ENCODE measurements at places on chromosomes 6 and 20.
A peak's percentile ranks its signal among the peaks of the same experiment; 100 is the strongest.

- DNase-seq: no peak
Observed at GRCh38 chr6:5102267-5102970, 17.3 kb downstream of the PPP1R3G start.

DNA sequence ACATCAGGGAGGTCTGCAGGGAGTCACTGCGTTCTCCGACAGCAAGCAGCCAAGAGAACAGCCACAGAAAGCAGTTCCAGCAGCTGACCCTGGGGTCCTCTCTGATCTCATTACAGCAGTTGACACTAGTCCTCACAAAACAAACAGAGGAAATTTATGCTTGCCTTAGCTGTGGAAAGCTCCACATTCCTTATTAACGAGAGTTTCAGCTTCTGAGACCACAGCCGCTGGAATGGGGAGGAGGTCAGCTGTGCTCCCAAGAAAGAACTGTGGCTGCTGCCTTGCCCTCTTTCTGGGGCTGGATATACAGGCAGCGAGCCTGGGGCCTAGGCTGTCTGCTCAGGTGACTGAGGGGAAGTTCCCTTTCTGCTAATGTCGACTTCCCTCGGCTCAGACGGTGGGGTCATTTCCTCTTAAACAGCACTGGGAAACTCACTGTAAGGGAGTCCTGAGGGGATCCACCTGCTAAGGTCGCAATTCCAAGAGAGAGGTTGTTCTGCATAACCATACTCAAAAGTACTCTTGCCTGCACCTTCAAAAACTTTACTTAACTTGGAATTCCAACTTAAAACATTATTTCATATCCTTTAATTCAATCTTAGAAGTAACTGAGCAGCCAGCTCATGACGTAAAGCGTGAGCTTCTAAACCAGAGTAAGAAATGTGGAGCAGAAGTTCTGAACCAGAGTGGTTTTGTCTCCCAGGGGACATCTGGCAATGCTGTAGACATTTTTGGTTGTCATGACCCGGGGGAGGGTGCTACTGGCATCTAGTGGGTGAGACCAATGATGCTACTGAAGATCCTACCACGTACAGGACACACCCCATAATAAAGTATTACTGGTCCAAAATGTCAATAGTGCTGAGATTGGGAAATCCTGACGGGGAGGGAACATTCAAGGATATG lies 80.3 kb downstream of the BACH2 start:
- DNase-seq: no peak

GRCh38 chr20:15256676-15257568 lies 919.5 kb upstream of the FLRT3 start:
- DNase-seq: no peak

DNA sequence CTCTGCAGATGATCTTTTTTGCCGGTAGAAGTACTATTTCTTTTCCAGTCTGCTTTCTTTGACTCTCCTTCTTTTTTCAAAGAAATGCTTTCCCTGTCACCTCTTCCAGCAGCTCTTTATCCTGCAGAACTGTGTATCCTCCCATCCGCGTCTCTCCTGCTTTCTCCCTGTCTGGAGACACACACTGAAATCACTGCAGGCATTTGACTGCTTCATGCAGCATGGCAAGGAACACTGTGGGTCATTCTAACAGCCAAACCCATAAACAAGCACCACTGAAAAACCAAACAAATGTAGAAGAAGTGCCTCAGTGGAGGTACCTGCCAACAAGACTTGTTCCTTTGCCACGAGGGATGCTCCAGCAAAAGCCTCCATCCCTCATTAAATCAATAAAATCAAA lies 403.7 kb upstream of the CITED2 start:
- no peak for DNase-seq

- DNase-seq: peak; percentile 32
Observed at GRCh38 chr20:17570347-17571152, 675 bp downstream of the DSTN start.

DNA sequence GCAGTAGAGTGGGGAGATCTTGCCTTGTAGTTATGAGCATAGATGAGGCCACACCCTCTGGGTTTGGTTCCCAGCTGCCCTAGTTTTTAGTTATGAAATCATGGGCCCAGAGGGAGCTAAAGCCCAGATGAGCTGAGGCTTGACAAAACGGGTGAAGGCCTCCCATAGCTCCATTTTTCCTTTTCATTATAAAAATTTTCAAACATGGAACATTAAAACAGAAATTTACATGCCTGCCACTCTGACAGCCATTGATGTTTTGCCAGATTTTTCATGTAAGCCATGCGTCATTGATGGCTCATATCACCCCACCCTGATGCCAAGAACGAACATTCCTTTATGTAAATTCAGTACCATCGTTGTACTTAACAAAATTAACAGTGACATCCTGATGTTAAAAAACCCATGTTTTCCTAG lies 67.9 kb downstream of the IGF2R start:
- no peak for DNase-seq

- no peak for DNase-seq
Observed at GRCh38 chr6:12423832-12424231, 133.7 kb downstream of the EDN1 start.

DNA sequence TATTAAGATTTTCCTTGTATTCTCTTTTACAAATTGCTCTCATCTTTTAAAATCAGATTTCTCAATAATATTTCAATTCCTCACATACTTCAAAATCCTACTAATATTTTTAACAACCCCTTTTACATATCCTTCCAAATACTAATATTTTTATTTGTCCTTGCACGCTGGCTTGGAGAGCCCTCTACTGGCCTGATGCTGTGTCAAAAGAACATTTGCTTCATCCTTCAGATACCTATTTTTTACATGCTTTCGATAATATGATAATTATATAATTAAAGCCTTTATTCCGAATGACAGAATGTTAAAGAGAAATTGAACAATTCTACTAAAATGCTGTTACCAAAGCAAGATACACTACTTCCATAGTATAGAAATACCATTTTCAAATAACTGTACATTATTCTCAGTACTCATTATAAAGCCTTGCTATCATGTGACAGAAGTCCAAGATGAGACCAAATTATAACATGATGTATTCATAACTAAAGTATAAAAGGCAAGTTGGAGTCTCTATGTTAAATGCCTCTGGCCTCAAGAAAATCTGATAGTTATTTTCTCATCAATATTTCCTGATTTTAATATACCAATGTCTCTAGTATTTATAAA lies 39.0 kb upstream of the PLN start:
- DNase-seq: peak; percentile 23

- DNase-seq: no peak
Observed at GRCh38 chr20:34953960-34954359, 1.6 kb downstream of the GSS start.

- DNase-seq: peak; percentile 47
Observed at GRCh38 chr6:2818593-2818992, 23.1 kb downstream of the SERPINB1 start.

GRCh38 chr6:160973311-160974250 lies 18.0 kb upstream of the MAP3K4 start:
- DNase-seq: no peak

DNA sequence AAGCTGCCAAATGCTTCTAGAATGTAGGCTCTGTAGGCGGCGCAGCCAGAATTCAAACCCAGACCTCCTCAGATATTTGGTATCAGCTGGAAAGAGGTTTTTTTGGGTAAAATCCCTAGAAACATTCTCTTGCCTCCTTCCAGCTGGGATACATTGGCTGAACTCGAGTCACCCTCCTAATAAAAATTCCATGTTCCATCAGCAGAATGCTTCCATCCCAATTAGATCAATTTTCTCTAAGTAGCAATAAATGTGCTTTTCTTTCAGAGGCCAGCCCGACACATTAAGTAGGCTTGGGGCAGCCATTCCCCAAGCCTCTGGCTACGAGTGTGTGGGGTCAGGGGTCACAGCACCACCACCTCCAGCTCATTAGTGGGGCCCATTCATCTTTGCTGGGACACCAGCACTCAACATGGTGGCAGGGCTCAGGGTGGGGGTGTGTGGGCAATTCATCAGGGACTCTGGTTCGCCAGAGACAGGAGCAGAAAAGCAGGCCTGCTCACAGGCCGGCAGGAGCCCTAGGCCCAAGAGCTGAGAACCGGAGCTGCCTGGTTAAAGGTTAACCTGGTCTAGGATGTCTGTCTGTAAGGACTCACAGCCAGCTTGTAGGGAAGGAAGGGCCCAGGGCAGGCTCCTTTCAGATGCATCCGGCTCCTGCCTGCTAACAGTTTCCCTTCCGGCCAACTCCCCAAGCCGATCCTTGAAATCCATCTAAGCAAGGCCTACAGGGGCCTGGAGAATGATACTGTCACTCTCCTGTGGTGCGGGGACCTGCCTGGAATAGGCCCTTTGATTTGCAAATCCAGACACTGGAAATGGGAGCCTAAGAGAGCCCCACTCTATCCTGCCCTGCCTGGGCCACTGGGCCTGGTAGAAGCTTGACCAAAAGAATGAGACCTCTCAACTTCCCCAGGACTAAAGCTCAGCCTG lies 159.1 kb upstream of the TOP1 start:
- DNase-seq: no peak

GRCh38 chr6:106973836-106974335 lies 643 bp downstream of the CD24 start:
- DNase-seq: no peak

DNA sequence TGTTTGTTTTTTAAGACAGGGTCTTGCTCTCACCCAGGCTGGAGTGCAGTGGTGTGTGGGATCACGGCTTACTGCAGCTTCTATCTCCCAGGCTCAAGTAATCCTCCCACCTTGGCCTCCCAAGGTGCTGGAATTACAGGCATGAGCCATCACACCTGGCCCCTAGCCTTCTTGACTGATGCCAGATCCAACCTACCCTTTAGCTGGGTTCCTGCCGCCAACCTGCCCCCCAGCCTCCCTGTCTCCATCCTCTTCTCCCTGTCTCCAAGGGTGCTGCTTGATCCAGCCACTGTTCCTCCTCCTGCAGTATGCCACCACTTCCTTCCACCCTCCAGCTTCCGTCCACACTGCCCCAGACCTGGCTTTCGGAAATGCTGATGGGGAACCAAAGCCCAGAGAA lies 3.2 kb upstream of the C20orf144 start:
- no peak for DNase-seq

GRCh38 chr6:139654888-139655782 lies 280.7 kb upstream of the CITED2 start:
- DNase-seq: no peak

GRCh38 chr6:107616775-107617174 lies 126.9 kb downstream of the SOBP start:
- no peak for DNase-seq

GRCh38 chr20:52104546-52105441 lies 86.8 kb downstream of the ZFP64 start:
- no peak for DNase-seq

DNA sequence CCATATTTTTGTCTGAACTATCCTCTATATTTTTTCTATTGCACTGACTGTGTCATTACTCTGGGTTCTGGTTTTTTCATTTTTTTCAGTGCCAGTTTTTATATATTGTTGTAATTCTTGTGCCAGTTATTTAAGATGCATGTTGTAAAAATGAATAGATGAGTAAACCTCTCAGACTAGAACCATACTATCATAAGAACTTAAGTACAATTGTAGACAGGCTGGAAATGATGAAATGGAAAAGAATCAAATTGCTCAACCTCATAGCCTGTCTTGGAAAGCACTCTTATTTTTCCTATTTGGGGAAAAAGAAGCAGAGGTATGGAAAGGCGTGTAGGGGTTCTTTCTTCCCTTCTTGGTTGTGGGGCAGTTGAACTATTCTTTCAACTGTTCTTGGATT lies 30.2 kb downstream of the PANK2 start:
- no peak for DNase-seq

DNA sequence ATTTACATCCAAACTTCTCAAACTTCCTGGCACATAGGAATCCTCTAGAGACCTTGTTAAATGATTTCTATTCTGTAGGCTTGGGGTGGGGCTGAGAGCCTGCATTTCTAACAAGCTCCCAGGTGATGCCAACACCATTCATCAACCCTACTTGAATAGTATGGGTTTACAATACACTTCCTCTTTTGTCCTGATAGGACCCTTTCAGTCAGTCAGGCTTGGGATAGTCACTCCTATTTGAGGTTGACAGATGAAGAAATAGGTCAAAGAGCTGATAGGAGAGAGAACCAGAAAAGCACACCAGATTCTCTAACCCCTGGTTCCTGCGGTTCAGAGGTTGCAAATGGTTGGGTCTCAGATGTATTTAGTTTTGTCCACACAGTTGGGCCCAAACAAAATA lies 273.4 kb downstream of the TSHZ2 start:
- DNase-seq: no peak

DNA sequence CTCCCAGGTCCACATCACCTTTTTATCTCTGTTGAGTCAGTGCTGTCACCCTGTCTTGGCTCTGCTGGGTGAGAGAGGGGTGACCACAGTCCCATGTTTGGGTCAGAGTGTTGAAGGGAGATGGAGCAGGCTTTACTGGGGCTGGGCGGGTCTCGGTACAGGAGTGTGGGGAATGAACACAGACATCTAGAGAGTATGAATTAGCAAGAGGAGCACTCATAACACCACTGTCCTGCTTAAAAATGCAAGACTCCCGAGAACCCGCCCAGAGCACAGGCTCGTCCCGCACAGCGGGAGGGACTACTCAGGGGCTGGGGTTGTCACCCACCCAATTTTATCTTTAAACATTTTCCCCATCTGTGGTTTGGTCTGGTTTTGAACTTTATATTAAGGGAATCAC lies 27.5 kb upstream of the DACT2 start:
- no peak for DNase-seq

DNA sequence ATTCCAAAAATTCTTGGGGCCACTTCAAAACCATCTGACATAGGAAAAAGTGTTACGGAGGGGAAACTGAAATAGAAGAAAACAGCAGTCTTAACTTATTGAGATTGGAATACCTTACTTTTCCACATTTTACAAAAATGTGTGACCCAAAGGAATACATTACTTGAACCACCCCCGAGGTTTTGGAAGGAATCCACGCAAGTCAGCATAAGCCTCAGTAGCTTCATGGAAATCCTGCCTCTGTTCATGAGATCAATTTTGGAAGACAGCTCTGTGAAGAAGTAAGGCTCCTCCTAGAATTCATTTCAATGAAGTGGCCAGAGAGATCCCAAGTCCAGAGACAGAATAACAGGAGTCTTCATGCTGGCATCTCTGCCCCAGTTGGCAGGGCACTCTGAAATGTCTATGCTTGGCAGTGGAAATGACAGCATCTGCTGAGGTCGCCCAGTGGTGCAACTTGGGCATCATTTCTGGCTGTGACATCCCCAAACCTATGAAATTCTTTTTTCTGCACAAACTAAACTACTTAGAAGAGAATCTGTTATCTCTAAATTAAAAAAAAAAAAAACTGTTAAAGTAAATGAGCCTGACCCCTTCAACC lies 132.5 kb downstream of the EPM2A start:
- no peak for DNase-seq

- peak; percentile 29 for DNase-seq
Observed at GRCh38 chr6:4316867-4317400, 181.6 kb upstream of the ECI2 start.
